ENCODE measurements at places on chromosomes 2 and 18.

GRCh38 chr2:64141674-64142405 lies 2.4 kb downstream of the PELI1 start:
- DNase-seq = no peak

DNA sequence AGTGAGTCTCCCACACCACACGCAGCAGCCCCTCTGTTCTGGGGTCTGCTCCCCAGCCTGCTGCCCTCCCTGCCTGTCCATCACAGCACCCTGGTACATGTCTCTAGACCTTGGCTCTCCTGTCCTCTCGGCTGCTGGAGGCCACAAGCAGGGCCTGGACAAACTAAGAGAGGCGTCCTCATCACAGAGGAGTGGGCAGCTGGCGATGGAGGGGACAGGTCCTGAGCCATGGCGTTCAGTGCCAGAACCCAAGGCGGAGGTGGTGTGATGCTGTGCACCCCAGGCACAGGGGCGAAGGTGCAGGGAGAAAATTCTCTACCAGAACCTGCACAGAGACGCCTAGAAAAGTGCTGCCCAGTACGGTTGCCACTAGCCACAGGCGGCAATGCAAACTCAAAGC lies 47.4 kb downstream of the BIN1 start:
- DNase-seq = no peak

DNA sequence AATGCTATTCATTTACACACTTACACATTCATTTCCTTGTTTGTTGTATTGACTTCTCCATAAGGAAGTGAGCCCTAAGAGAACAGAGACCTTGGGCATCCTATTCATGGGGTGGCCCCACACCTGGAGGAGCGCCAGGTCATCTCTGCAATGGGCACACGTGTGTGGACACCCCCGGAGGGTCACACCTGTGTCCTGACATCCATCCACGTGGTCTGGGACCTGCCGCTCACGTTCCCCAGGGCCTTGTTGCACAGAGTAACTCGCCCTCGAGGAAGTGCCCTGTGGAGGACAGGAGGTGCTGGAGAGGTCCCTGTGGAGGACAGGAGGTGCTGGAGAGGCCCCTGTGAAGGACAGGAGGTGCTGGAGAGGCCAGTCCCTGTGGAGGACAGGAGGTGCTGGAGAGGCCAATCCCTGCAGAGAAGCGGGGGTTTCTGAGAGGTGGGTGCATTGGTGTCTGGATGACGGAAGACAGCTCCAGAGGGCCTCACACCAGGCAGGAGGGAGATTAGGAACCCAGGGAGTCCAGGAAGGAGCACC lies 73.2 kb upstream of the GPC1 start:
- DNase-seq = no peak

DNA sequence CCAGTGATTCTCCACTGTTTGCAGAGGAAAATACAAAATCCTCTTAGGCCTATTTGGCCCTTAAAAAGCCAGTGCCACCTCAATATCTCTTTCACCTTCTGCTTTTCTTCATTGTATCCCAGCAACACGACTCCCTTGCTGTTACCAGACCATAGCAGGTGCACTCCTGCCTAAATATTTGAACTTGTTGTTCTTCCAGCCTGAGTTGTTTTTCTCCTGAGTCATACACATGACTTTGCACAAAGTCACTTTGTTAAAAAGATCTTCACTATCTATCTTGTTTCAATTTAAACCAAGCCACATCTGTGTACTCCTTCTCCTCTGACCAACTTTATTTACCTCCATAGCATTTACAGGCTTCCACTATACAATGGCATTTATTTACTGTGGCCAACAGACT lies 103.6 kb downstream of the LRRTM4 start:
- DNase-seq = no peak

- DNase-seq = no peak
Measured at GRCh38 chr2:145666552-145666951, 1146.6 kb upstream of the ZEB2 start.

DNA sequence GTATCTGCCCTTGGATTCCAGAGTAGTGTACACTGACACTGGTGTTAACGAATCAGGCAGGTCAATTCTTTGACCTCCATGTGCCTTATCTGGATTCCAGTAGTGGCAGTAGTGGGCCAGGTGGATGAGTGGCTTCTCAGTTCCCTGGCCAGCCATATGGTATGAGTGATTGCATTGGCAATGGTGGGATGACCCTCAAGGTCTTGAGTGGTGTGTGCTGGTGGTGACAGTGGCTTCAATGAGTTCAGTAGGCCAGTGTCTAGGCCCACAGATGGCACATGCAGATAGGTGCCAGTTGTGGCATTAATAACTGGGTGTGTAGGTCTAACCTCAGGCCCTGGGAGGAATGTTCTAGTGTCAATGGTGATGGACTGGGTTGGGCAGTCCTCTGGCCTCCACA lies 674.1 kb upstream of the NXPH2 start:
- DNase-seq = no peak

- peak; percentile 14 for DNase-seq
Measured at GRCh38 chr18:74796841-74797576, 199.3 kb downstream of the ZNF407 start.

DNA sequence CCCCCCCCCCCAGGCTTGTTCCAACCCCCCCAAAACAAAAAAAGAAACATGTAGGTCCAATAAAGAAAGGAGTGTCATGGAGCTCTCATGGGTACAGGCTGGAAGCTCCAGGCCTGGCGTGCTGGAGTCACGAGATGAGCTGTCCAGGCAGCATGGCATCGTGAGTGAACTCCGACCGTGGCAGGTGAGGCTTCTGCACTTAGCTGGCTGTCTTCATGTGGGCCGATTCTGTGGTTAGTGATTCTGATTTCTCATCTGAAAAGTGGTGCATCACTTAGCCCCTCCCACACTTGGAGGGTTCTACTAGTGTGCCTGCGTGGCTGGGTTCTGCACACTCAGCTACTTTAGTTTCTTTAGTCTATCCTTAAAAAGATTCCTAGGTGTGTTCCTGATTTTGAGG lies 126.4 kb upstream of the MGAT5 start:
- DNase-seq = peak; percentile 25

DNA sequence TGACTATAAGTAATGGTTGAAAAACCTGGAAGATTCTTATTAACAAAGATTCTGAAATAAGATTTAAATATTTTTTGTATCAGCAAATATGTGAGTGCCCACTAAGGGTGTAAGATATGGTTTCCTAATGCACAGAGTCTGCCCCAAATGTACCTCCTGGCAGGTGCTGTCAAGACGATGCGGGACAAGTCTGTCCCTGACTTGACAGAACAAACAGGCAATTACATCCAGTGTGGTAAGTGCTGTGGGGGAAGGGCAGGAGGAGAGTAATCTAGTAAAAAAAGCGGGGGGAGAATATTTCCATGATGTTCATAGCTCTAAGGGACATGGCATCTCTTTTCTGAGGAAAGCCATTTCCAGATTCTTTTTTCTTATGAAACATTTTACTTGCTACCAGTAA lies 127.5 kb downstream of the COL4A4 start:
- DNase-seq = no peak

- DNase-seq = peak; percentile 71
Measured at GRCh38 chr2:208254118-208254870, 577 bp downstream of the IDH1 start.

- DNase-seq = no peak
Measured at GRCh38 chr2:239896075-239896474, 129.1 kb downstream of the NDUFA10 start.

DNA sequence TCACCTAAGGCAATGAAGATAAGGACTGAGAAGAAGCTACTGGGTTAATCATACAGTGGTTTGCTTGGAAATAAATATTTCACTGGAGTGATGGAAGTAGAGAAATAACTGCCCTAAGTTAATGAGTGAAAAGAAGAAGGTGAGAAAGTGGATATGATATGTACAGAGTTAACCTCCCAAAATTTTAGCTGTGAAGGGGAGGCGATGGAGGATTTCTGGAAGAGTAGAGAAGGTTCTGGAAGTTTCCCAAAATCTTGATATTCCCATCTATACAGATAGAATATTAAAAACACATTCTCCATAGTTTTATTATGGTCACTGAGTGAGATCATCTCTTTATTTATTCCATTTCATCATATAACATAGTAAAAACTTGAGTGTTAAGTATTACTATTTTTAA lies 296.6 kb upstream of the RGPD4 start:
- no peak for DNase-seq

DNA sequence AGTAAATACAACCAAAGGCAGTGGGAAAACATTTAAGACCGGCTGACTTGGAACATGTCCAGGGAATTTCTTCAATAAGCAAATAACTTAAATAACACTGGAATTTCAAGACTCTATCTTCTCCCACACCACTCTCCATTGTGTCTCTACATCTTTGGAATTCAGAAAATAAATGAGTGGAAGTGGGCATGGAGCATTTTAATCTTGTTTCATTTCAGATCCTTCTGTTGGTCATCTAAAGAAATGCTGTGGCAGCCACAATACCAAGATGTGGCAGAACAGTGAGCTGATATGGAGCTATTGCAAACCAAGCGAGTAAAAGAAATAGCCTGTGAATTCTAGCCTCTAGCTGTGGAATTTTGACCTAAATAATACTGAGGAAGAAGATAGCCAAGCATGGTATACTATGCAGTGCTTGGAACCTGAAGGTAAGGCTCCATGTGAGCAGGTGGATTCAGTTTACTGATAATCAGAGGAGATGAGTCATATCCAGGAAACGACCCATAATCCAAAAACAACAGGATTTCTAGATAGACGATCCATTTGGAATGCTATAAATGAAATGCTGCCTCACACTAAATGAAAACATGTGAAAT lies 157.1 kb upstream of the SCN7A start:
- DNase-seq = no peak

DNA sequence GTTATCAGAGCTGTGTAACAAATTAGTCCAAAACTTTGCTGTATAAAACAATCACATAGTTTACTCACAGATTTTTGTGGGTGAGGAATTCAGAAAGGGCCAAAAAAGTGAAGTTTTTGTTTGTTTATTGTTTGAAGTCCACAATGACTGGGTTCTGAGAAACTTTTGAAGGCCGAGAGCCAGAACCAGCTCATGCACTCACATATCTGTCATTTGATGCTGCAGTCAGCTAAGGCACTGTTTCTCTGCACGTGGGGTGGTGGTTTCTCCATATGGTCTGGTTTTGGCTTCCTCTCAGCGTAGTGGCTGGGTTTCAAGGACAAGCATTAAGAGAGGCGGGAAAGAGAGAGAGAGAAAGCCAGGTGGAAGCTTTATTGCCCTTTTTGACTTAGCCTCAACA lies 131.8 kb downstream of the TWIST2 start:
- no peak for DNase-seq

DNA sequence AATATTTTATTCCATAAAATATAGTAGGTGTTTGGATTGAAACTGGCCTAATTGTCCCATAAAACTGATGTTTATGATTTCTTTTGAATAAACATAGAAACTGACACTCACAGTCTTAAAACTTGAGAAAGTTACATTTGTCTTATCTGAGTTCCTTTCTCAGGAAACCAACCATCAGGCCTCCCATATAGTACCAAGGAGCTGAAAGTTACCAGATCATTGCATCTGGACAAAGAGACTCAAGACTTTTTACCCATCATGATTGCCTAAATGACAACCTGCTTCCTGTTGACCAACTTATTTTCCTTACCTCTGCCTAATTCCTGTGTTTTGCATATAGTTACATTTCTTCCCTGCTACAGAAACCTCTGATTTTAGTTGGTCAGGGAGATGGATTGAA lies 137.0 kb upstream of the XPO1 start:
- no peak for DNase-seq

DNA sequence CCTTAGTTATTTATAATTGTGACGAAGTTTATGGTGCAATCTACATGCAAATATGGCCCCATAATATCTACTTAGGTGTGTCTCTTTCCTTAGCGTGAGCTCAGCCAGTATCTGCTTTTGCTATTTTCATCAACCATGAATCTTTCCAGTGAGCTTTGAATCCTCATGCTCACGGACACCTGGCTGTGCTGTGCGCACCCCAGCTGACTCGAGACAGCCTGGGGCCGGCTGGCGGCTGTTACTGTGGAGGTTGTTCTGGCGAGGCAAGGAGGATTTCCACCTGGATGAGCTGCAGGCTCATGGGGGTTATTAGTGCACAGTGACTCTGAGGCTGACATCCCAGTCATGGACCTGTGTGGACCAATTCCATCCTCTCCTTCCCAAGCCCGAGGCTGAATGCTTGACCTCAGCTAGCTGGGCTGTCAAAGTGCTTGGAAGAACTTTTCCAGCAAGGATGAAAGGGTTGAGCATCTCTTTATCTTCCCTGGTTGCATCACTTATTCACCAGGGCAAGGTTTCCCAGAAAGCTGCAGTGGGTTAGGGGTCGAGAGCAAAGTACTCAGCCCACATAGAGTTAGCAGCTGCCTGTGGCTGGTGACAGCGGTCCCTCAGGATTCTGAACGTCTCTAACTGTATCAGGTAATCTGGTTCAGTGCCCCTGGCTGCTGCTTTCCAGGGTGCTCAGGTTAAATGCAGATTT lies 141.7 kb downstream of the ARL4C start:
- no peak for DNase-seq

DNA sequence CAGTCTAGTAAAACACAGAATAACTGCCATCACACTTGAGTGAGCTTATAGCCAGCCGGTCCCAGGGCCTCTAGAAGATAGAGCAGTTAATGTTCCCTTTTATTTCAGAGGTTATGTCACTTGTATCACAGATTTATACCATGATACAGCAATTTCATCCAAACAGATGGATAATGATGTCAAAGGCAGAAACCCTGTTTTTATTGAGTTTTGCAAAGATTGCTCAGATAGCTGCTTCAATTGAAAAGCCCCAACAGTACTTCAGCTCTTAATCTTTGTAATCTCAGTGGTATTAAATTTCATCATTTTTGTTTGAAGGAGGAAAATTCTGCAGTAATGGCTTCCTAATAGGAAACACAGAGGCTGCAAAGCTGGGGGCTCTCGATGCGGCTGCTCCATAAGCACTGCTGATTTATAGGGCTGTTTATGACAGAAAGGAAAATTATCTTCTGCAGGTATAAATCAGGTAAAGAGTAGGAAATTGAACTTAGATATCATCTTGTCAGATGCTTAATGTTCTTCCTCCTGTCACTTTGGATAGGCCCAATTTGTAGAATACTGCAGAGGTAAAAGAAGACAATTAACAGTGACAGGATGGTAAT lies 112.3 kb downstream of the LNPK start:
- no peak for DNase-seq

DNA sequence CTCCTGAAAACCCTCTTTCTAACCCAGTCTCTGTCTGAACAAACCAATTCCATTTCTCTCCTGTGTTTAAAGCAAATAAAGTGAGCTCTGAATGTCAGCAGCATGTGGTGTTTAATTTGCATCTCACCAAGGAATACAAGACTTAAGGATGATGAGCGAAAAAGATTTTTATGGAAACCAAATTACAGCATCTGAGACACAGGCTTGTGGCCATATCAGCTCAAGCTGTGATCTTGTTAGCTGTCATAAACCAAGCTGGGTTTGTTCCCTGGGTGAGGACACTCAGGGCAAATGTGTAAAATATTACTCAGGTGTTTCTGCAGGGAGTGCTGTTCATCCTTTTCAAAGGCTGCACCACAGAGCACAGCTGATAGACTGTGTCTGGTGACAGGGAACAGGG lies 129.3 kb upstream of the REV1 start:
- no peak for DNase-seq

GRCh38 chr2:83471655-83472054 lies 987.4 kb downstream of the SUCLG1 start:
- DNase-seq = no peak

- DNase-seq = no peak
Measured at GRCh38 chr2:81324046-81324445, 1019.5 kb upstream of the LRRTM1 start.

Measured in GM18507 (cell line).